Activated CD4-positive, alpha-beta T cell treated with anti-CD3 and anti-CD28 coated beads, Interleukin-10, Interleukin-2, amounts not matched to agents 100 ng/mL and 50 ng/mL, durations not matched to agents 16 hours and 8 hours (primary cell): ENCODE measurements at places on chromosomes 16 and 17.

GRCh38 chr17:29176558-29177351 is 3.4 kb downstream of the MYO18A start:
- DNase-seq: peak; percentile 65

- no peak for DNase-seq
Measured at GRCh38 chr17:73546770-73547536, 97.3 kb downstream of the SDK2 start.

DNA sequence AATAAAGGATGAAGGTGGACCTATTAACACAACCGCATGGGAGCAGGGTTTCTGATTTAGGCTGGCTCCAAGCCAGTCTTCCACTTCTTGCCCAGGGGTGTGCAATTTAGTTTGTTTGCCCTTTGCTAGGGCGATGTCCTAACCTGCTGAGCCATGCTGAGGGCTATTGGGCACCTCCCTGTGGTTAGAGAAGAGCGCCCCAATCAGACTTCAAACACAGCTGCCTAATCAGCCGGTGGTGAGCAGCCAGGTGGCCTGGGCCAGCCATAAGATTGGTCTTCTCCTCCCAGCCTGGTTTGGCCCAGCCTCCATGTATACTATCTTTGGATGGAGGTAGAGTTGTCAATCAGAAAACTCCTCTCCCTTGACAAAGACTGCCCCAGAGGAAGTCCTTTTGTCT is 15.7 kb downstream of the TMEM94 start:
- no peak for DNase-seq

DNA sequence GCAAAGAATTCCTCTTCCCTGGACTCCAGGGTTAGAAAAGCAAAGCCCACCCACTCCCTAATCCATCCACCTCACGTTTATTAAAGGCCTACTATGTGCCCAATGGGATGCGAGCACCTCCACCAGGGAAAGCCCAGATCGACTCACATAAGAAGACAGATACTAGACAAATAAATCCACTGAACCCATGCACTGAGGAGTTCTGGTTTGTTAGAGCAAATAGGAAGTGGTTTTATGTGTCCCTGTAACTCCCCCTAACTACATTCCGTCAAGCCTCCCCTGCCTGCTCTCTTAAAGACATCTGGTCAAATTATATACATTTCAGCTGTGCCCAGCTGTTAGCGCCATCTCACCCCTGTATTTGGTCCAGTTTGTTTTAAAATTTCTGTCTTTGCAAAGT is 218.5 kb upstream of the RPL38 start:
- no peak for DNase-seq

- DNase-seq: no peak
Measured at GRCh38 chr16:57310801-57311200, 26.3 kb upstream of the PLLP start.

- no peak for DNase-seq
Measured at GRCh38 chr16:73205153-73205886, 157.4 kb upstream of the ZFHX3 start.

GRCh38 chr16:77298418-77299360 is 99.5 kb downstream of the SYCE1L start:
- no peak for DNase-seq

DNA sequence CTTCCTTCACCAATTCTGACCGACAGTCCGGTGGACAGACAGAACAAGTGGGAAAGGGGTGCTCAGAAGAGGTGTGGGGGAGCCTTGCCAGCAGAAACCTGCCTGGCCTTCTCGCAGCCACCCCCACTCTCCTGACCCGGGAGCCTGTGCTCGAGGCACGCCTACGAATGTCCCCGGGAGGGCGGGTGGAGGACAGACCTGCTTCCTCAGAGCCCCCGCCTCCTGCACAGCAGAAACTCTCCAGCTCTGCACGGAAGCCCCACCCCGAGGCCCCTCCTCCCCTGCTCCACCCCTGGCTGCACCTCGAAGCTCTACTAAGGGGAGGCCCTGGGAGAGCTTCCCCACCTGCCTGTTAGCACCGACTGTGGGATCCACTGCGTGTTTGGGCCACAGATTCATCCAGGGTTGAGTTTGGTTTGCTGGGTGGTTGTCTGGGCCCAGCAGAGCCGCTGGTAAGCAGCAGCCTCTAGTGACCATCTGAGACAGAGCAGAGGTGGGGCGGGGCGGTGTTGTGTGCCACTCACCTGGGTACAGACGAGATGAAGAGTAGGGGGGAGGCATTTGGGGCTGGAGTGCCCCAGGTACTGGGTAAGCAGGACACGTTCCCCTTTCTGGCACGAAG is 6.2 kb downstream of the TAF1C start:
- no peak for DNase-seq

GRCh38 chr16:23979441-23979840 is 143.7 kb downstream of the PRKCB start:
- DNase-seq: no peak

DNA sequence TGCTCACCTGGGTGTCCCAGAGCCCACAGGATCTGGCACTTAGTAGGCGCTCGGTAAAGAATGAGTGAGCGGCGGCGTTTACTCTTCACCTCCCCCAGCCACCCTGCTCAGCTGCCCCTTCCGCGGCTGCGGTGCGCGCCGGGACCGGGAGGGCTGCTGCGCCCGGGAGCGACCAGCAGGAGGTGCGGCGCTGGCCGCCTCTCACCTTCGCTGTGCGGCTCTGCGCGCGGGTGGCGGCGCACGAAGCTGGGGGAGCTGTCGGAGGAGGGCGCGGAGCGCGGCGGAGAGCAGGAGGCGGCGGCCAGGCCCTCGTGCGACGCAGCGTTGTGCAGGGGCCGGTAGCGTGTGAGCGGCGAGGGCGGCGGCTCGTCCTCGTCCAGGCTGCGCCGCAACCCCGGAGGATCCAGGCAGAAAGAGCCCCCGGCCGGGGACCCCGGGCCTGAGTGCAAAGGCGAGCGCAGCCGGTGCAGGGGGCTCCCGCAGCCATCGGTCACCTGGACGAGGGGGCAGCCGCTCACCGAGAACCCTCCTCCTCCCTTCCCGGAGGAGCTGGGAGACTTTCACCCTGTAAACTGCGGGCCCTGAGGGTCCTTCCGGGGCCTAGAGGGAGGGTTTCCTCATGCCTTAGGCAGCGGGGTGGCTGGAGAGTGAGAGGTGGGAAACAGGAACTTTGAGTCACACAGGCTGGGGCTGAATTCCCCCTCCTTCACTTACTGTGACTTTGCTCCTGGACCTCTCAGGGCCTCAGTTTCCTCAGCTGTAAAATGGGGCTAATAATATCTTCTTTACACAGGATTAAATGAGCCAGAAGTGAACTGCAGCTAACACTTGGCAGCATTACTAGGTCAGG is 12.5 kb downstream of the SAMD14 start:
- DNase-seq: peak; percentile 69

DNA sequence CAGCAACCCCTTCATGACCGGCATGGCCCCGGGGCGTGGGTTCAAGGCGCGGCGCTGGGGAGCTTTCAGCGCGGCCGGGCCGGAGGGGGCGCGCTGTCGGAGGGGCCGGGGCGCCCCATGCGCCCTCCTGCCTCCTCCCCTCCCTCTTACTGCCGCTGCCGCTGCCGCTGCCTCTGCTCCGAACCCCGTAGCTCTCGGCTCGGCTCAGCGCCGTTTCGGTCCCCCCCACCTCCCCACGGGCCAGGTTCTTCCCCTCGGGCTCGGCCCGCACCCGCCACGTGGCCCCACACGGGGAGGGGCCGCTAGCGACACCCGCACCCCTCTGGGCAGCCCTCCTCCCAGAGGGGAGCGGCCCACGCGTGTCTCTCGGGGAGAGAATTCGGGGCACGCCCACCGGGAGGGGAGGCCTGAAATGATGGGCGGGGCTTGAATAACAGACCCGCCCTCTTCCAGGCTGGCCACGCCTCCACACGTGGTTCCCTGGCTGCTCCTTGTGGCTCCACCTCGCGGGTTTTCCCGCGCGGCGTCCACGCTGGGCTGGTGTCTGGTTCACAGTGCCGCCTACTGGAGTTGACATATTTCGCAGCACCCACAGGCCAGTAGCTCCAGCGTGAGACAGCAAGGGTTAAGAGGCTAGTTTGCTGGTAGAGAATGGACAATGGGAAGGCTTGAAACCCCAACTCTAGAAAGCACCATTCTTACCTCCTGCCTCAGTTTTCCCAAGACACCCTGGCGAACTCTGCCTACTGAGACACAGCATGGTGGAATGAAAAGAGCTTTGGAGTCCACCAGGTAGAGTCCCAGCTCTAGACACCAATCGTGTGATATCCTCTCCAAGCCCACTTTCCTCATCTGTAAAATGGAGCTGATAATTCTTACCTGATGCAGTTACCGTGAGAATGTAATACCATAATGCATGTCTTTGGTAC is at the start of gene KCNH4:
TSS of gene KCNH4 (minus strand) at position 221 of the 929 bp plus-strand sequence. CDS start at position 24, 197 bp downstream.
- DNase-seq: peak; percentile 92

DNA sequence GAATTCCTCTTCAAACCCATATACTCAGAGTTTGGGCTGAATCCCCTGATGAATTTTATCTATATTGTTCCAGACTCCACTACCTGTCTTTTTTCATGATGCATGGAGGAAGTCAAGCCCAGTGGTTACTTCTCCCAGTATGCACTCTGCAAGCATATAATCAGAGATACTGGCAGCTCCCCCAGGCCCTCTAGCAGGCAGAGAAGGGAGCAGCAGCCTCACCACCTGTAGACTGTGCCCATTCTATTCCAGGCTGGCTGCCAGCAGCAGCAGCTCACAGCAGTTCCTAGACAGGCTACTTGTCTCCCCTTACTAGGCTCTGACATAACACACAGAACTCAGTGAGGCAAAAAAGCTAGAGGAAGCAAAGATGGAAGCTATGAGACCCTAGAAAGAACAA is 3.4 kb downstream of the MKS1 start:
- peak; percentile 19 for DNase-seq

- no peak for DNase-seq
Measured at GRCh38 chr17:66345264-66345663, 42.9 kb downstream of the PRKCA start.

DNA sequence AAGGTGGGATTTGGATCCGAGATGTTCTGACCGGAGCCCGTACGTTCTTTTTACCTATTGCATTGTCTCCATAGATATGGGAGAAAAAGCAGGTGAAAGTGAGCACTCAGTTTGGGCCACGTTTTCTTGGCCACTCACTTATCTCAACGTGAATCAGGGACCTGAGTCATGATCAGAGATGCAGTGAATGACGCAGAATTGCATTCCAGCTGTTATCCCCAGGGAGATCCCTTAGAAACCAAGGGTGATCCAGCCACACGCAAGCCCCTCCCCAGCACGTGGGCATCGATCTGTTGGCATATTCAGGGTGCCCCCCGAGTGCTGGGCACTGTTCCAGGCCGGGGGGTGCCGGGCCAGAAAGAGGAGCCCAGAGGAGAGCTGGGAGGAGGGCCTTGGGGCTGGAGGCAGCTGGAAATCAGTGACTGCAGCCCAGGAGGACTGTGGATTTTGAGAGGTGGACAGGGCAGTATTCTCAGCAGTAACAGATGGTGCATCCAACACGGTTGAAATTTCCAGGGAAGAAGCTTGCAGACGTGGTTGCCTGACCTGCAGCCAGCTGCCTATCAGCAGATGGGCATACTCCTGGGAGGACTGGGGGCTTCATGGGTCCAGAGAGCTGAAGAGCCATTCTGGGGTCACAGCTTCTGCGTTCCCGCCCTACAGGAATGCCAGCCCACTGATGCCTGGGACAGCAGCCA is 87.2 kb upstream of the CACNG5 start:
- DNase-seq: no peak

- DNase-seq: peak; percentile 67
Measured at GRCh38 chr16:57277586-57277985, 6.9 kb downstream of the PLLP start.

GRCh38 chr16:19886073-19886941 is 1.7 kb upstream of the GPRC5B start:
- peak; percentile 86 for DNase-seq

- DNase-seq: no peak
Measured at GRCh38 chr16:4285167-4285566, 12.3 kb upstream of the TFAP4 start.
